ENCODE measurements at places on chromosomes 4 and X.

GRCh38 chr4:41887821-41888686 lies 47.2 kb upstream of the TMEM33 start:
- peak; percentile 49 for DNase-seq

DNA sequence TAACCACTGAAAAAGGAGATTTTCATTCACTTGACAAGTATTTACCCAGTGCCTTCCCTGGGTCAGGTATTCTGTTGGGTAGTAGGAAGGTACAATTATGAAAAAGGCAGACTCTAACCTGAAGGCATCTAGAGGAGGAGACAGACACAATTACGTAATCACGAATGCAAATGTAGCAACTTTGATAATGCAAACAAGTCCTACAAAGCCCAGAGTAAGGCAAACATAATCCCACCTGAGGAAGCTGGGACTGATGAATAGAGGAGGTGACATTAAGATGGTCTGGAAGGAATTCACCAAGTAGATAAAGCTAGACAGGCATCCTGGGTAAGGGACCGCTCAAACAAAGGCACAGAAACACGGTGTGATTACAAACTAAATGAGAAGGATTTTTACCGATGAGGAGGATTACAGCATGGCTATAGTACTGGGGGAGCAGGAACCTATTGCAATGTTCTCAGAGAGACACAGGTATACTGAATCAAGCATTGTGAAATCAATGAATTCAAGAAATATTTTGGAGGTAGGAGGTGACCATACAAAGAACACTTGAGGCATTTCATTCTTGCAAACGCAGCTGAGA lies 37.1 kb downstream of the TMEM150C start:
- no peak for DNase-seq

- DNase-seq, result no peak
Observed at GRCh38 chr4:146548443-146548842, 26.7 kb upstream of the SLC10A7 start.

DNA sequence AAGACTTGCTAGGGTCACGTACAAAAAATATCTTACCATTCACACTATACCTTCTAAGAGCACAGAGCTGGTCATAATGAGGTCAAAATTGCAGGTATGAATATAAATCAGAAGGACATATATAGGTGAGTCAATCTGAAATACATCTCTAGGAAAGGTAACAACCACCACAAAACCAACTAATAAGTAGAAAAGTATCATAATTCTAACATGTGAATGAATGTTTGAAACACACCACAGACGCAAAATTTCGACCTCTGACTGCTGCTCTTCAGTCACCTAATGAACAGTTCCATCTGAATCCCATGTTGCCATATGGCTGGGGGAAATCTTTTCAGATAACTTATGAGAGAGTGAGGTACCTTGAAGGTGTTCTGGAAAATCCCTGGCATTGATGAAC lies 22.1 kb downstream of the STAP1 start:
- DNase-seq, result no peak

GRCh38 chr4:149403081-149403480 lies 412.6 kb downstream of the IQCM start:
- no peak for DNase-seq

DNA sequence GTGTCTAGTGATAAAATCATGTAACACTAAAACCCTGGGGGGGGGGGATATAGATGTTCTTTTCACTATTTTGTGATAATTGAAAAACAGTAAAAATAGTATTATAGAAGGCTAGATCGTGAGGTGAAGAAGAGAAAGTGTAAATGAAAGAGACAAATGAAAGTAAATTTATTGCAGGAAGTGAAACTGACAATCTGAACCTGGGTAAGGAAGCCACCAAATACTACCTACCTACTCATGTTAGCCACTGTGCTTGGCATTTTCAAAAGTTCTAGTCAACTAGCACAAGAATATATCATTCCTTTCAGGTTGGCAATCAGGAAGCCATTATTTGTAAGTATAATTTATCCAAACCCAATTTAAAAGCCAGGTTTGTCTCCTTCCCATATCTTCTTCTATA lies 1366.1 kb downstream of the FAM133A start:
- no peak for DNase-seq

- peak; percentile 38 for DNase-seq
Observed at GRCh38 chr4:6019316-6020263, 1.4 kb upstream of the C4orf50 start.

GRCh38 chrX:19535476-19535875 lies 20.2 kb upstream of the MAP3K15 start:
- DNase-seq, result no peak

GRCh38 chr4:138901177-138901576 lies 114.4 kb upstream of the NOCT start:
- no peak for DNase-seq

DNA sequence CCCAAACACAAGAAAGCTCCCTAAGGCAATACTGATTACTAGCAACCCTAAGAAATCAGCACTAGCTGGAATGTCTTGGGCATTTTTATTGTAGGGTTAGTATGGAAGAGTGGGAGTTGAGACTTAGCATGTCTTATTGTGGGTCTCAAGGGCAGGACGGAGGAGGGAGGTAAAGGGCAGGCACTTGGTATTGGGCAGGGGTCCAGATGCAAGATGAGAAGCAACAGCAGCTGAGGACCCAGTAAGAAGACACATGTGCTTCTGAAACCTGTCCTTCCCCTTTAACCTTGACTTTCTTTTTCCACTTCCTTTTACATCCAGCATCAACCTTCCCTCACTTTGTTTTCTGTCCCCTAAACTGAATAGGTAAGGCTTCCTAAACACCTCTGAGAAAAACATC lies 37.4 kb downstream of the LARP7 start:
- DNase-seq, result no peak

GRCh38 chr4:159269116-159269515 lies 166.2 kb downstream of the RAPGEF2 start:
- DNase-seq, result no peak

GRCh38 chr4:8662776-8663175 lies 70.2 kb downstream of the CPZ start:
- DNase-seq, result no peak

DNA sequence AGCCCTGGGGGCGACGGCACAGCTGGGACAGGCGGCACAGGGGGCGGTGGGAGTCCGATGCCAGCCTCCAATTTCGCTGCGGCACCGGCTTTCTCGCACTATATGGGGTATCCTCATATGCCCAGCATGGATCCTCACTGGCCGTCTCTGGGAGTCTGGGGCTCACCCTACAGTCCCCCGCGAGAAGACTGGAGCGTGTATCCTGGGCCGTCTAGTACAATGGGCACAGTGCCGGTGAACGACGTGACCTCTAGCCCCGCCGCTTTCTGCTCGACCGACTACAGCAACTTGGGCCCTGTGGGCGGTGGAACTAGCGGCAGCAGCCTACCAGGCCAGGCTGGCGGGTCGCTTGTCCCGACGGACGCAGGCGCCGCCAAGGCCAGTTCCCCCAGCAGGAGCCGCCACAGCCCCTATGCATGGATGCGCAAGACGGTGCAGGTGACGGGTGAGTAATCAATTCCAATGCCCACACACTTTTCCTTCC lies 500 bp downstream of the CDX4 start:
- DNase-seq, result no peak

DNA sequence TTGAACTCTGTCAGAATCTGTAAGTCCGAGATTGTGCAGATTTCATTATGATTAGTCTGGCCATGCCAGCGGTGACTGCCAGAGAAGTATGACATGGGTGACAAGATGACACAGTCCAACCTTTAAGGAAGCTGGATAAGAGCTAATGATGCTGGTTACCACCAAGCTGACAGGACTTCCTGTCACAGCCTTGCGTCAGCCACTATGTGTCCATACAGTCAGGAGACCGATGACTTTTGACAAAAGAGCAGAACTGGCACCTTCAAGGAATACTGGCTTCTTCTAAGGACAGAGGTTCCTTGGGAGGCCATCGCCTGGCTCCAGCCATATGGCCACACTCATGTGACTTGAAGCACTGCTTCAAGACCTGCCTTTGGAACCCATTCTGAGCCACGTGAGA lies 67.2 kb upstream of the TFDP3 start:
- DNase-seq, result no peak

DNA sequence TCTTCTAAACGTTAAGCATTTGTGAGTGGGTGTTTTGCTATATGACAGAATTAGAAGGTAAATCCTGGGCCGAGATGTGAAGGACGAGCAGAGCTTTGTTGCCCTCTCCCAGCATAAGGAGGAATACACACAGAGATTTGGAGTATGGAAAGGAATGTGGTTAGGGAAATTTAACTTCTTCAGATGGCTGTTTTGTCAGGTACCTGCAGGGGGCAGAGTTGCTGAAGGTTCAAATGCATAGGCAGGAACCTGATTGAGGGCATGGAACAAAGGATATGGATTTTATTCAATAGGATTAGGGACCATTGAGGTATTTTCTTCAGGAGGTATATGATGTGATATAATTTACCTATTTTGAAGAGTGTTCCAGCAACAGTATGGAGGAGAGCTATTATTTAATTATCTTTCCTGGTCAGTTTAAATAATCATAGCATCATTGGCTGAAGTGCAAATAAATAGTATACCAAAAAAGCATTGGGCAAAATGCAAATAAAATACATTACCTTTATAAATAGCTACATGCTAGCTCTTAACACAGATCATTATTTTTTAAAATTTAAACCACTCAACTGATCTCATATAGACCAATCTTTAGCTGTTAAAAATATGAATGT lies 143.6 kb downstream of the SLIT2 start:
- DNase-seq, result peak; percentile 19

DNA sequence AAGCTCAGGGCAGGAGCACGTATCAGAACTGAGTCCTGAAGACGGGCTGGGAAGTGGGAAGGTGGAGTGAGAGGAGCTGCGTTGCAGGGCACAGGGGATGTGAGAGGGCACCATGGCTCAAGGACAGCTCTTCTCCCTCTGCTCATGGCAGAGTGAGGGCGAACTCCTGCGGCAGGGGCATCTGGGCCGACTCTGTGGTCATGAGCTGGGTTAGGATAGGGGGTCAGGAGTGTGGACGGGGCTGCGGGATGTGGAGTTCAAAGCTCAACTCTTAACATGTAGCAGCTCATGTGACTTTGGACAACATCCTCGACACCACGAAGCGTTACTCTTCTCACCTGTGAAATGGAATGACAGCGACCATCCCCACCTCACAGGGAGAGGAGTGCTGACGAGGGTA lies 19.4 kb upstream of the SORCS2 start:
- DNase-seq, result no peak

GRCh38 chr4:57080781-57081650 lies 29.2 kb downstream of the IGFBP7 start:
- no peak for DNase-seq

GRCh38 chr4:81685104-81685503 lies 213.4 kb upstream of the RASGEF1B start:
- DNase-seq, result no peak

DNA sequence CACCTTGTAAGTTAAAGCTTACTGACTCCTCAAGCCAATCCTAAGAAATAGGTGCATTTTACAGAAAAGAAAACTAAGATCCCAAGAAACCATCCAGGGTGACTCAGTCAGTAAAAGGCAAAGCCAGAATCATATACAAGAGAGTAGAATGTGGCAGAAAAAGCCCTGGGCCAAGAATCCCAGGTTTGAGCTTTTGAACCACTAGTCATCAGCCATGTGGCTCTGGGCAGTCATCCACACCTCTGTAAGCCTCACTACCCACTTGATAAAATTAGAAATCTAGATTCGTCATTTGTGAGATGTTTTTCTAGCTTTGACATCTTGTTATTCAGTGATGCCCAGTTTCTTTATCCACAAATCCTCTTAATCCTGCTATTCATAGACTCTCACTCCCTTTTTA lies 122.2 kb upstream of the PDE5A start:
- DNase-seq, result no peak

- no peak for DNase-seq
Observed at GRCh38 chr4:120816296-120816965, 106.1 kb downstream of the PRDM5 start.

GRCh38 chr4:38154681-38155588 lies 194.7 kb downstream of the PTTG2 start:
- peak; percentile 41 for DNase-seq

GRCh38 chr4:136001791-136002190 lies 1530.5 kb downstream of the PCDH18 start:
- DNase-seq, result no peak

- DNase-seq, result peak; percentile 58
Observed at GRCh38 chrX:120790118-120790517, 85.5 kb downstream of the CT47B1 start.

DNA sequence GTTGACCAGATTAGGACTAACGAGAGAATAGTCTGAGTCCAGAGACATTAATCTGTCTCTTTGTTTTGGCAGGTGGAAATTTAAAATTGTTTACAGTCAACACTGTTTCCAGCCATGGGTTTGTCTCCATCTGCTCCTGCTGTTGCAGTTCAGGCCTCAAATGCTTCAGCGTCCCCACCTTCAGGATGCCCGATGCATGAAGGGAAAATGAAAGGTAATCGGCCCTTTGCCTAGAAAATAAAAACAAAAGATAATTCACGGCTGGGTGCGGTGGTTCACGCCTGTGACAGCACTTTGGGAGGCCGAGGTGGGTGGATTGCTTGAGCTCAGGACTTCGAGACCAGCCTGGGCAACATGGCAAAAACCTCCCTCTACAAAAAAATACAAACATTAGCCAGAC lies 815 bp downstream of the HCCS start:
- no peak for DNase-seq

- no peak for DNase-seq
Observed at GRCh38 chr4:113973345-113973744, 6.1 kb downstream of the ARSJ start.

GRCh38 chrX:41105005-41105404 lies 19.8 kb downstream of the USP9X start:
- DNase-seq, result no peak

All from CD4-positive, alpha-beta T cell treated with Interleukin-21 for 1 hour (primary cell).